ENCODE measurements at places on chromosomes 1 and 21. TPM values are rescaled to one million over a fixed set of nuclear protein-coding genes. Genes with fewer than 3 reads are reported as not detected.

DNA sequence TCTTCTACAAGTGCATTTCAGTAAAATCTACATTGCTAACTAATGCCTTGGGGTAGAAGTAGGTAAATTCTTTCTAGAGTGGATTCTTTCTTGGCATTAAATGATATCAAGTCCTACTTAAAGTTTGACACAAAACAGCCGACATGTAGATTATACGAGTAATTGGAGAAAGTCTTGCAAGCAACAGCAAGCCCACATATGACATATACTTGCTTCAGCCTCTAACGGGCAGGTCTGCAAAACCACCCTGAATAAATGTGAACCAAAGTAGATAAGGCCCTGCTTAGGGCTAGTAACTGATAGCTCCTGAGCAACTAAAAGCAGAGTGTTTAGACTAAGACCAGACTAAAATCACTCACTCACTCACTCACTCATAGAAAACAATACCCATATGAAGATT is 203.2 kb downstream of the LTN1 start:
- DNase-seq = no peak

DNA sequence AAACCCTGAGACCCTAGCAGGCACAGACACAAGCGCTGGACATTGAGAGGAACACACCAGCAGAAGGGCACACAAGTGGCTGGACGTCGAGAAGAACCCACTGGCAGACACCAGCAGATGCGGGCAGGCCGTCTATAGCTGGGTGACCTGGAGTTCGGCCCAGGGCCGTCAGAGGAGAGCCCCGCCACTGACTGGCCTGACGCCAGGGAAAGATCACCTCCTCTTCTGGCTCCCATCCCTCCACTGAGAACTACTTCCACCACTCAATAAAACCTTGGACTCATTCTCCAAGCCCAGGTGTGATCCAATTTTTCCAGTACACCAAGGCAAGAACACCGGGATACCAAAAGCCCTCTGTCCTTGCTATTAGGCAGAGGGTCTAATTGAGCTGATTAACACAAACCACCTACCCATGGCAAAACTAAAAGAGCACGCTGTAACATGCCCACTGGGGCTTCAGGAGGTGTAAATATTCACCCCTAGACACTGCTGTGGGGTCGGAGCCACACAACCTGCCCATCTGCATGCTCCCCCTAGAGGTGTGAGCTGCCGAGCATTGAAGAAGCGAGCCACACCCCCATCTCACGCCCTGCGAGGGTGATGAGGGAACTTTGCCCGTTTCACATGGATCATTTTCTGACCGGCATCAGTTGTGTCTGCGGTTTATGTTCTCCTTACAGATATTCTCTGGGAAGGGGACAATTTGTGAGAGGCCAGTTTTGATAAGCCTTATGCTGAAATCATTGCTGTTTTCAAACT is 104.8 kb downstream of the HLX start:
- DNase-seq = no peak

- no peak for DNase-seq
Observed at GRCh38 chr1:195637539-195637938, 970.7 kb downstream of the KCNT2 start.

The RHD gene
- not detected for total RNA-seq

DNA sequence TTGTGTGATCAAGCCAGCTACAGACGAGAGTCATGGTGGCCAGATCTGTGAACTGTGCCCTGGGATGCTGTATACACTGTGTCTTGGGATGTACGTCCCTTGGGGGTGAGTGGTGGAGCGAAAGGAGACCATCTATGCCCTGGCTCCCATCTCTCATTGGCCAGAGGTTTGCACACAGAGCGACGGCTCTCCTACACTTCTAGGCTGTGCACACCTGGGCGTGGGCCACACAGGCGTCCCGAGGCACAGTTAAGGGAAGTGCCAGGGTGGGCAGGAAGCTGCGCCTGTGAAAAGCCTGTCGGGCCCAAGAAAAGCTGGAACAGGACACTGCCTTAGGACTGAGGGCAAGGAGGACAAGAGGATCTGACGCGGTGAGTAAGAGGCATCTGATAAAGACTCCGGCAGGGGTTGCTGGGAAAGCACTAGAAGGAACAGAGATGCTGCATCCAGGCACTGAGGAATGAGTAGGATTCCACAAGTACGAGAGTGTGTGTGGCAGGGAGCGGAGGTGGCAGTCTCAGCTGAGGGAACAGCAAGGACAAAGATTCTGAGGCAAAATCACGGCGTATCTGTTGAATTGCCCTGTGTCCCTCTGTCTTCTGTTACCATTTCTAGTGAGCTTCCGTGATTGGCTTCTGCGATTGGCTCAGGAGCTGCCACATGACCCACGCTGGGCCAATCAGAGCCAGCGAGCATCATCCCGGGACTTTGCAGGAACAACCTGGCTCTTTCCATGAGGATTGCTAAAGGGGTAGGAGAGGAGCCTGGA is 67.9 kb upstream of the ZBTB40 start:
- DNase-seq = no peak

The OPN3 gene
- total RNA-seq = 5.3 TPM

The ANKRD65 gene
- total RNA-seq = not detected

The OR2T2 gene
- not detected for total RNA-seq

DNA sequence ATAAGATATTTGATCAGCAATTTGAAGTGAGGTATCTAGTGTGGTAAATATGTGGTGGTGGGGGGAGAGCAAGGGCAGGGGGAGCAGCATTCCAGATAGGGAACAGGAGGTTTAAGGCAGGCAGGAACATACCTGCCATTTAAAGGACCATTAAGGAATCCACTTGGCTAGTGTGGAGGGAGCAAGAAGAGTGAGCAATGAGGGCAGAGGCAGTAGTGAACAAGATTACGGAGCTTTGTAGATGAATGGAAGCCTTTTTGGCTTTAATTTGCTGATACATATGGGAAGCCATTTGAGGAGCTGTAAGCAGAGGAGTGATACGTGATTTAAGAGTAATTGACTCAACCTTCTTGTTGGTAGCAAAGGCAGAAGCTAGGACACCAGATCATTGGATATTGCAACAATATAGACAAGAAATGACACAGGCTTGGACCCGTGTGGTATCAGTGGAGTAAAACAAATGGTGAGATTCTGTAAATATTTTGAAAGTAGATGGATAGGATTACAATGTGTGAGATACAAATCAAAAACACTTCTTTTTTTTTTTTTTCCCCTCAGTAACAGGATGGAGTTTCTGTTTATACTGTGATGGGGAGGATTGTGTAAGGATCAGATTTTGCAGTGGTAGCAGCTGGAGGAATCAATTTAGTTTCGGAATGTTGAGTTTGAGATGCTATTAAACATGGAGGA is 73.8 kb upstream of the B3GALT2 start:
- DNase-seq = no peak

The MAGOH gene
- 67.0 TPM for total RNA-seq

DNA sequence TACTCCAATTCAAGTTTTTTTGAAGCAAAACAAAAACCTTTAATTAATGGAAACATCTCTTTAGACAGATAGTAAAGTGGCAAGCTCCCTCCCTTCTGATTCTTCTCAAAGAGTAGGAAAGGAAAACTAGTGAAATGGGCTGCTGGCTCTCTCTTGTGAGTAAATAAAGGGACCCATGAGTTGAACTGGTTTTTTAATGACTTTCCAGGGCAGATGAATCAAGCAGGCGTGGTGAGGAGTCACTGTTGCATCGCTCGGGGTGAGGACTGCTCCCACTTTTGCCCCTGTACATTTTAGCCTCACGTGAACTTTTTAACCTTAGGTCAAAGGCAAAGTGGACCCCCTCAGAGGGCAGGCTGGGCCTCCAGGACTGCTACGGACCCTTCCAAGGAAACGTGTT is 64.8 kb downstream of the ABCA4 start:
- no peak for DNase-seq

- DNase-seq = peak; percentile 58
Observed at GRCh38 chr1:26541816-26542711, 12.5 kb downstream of the RPS6KA1 start.

- DNase-seq = peak; percentile 72
Observed at GRCh38 chr1:94180650-94181049, 56.7 kb downstream of the ARHGAP29 start.

- no peak for DNase-seq
Observed at GRCh38 chr1:233516732-233517131, 97.2 kb upstream of the KCNK1 start.

- peak; percentile 94 for DNase-seq
Observed at GRCh38 chr1:108107658-108108057, 92.5 kb downstream of the SLC25A24 start.

The SPRR3 gene
- total RNA-seq = not detected

DNA sequence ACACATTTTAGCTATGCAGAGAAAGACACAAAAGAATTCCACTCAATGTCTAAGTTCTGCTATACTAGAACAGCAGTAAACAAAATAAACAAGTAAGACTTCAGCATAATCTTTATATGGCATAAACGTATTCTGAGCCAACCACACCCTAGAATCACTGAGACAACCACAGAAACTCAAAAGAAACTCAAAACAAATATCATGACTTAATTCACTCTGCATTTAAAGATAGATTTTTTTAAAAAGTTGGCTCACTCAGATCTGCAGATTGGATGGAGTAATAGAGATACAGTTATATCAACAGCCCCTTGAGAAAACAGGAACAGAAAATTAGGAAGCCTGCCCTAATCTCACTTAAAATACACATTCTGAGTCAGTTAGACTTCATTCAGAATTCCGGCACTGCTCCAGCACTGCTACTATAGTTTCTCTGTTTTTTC is 95.0 kb downstream of the COL24A1 start:
- DNase-seq = no peak

The CRNN gene
- total RNA-seq = not detected

GRCh38 chr1:55196433-55197035 is 18.6 kb downstream of the USP24 start:
- no peak for DNase-seq

The PANK4 gene
- 22.5 TPM for total RNA-seq

DNA sequence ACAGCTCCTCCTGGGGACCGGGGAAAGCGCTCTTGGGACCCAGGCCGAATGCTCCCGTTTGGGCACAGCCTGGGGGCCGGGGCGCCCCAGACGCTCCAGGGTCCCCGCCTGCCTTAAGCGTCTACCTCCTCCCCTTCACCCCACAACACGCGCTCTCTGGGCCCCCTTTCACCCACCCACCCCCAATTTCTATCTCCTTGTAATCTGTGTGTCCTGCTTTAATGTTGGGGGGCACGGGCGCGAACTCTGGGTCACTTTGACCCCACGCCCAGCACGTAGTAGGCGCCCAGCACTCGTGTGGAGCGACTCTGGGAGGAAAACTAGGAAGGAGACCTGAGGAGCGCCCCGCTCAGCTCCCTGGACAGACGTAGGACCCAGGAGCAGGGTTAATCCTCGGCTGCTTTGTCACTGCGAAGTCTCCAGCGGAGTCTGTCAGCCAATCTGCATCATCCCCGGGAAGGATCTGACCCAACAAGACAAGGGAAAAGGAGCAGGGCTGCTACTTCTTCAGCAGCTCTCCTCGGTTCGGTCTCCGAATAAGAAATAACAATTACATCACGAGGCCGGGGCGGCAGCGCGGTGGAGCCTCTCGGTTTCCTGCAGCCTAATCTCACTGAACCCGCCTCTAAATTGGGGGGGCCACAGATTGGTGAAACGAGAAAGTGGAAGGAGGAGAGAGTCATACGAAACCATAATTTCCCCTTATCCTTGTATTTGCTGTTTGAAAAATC is 757 bp upstream of the NRIP1 start:
- DNase-seq = peak; percentile 51

GRCh38 chr1:66413838-66414175 is 120.1 kb upstream of the SGIP1 start:
- no peak for DNase-seq

The PAPPA2 gene
- 3.0 TPM for total RNA-seq

DNA sequence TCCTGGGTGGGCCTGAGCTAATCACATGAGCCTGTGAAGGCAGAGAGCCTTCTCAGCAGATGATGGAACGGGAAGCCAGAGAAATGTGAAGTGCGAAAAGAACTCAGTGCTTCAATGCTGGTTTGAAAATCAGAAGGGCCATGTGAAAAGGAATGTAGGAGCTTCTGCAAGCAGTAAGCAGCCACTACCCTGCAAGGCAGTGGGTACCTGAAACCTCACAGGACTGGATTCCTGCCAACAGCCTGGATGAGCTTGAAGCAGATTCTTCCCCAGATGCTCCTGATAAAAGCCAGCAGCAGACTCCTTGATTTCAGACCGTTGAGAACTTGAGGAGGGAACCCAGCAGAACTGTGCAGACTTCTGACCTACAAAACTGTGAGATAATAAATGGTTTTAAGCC is 158.6 kb downstream of the SYT2 start:
- DNase-seq = no peak

DNA sequence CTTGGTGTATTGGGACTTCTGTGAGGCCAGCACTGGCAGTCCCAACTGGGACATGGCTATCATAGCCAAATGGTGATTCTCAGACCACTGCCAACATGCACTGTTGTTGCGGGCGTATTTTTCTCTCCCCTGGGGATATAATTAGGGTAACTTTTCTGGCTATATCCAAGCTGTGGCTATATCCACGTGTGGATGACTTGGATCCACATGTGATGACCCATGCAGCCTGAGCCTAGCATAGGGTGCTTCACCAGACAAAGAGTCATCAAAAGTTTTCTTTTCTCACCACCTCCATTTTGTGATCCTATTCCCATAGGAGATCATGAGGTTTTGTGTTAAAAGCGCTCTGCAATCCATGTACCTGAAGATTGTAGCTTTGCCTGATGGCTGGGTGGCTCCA is 51.2 kb upstream of the CSF3R start:
- no peak for DNase-seq

The GRIK3 gene
- not detected for total RNA-seq

DNA sequence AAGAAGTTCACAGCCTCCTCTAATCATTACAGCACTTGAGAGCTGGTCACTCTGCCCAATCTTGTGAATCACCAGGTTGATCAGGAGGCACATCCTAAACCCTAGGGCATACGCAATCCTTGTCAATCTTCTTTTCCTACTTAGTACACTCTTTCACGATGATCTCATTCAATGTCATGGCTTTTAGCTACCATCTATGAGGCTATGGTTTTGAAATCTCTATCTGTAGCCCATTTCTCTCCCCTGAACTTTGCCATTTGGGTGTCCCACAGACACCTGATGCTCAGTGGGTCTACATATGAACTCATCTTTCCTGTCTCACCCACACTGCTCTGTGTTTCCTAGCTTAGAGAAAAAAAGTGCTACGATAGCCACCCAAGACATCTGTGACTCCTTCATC is 1.9 kb upstream of the MED18 start:
- DNase-seq = peak; percentile 16

The BCAR3 gene
- 163 TPM for total RNA-seq

DNA sequence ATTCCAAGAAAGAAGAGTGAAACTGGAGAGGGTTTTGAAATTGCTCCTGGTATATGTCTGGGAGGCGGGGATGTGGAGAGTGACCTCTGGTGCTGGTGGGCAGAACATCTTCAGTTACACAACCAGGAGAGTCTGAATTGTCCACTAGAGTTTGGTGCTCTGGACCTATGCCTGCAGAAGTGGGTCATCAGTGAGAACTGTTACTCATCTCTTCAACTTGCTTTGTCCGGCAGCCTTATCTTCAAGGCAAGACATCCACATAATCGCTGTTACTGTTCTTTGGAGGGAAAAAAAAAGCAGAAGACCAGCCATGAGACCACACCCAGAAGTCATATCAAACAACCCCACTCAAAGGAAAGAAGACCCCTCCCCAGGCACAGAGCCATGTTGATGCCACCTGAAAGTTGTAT is 14.9 kb downstream of the SH2D1B start:
- DNase-seq = no peak

GRCh38 chr1:204623365-204623893 is 62.1 kb downstream of the LRRN2 start:
- DNase-seq = peak; percentile 57
